H54 (cell line): ENCODE measurements at places on chromosomes 1 and 21.

DNA sequence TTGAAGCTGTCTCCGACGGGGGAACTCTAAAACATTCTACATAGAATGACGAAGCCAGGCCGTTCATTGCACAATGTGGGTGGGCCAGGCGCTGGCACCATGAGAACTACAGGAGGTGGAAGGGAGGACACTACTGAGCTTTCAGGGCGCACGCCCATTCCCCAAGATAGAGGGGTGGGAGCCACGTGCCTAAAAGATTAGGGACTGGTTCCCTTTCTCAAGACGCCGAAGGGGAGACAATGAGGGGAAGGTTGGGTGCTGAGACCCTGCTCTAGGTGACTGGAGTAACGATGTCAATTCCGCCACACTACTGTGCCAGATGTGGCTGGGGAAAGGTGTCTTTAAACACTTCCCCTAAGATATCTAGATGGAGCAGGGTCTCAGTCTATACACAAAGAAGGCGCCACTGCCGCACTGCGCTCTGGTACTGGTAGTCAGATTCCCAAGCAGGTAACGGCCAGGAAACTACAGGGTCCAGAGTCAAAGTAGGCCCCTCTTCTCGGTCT, 782 bp downstream of the CSDE1 start:
- no peak for DNase-seq

DNA sequence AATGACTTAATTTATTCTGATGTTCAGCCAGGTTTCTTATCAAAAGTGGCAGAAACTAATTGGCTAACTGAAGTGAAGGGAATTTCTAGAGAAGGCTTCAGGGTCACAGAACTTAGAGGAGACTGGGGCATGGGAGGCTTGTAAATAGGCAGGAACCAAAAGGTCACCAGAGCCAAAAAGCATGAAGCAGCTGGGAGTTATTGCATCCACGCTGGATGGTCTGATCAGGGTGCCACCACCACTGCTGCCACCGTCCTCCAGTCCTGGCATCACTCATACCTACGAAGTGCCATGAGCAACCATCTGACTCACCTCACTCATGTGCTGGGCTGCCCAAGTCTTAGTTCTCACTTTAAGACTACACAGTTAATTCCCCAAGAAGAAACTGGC, 82.5 kb upstream of the DPH5 start:
- DNase-seq: no peak

- no peak for DNase-seq
Observed at GRCh38 chr1:185672719-185673360, 61.4 kb upstream of the HMCN1 start.

DNA sequence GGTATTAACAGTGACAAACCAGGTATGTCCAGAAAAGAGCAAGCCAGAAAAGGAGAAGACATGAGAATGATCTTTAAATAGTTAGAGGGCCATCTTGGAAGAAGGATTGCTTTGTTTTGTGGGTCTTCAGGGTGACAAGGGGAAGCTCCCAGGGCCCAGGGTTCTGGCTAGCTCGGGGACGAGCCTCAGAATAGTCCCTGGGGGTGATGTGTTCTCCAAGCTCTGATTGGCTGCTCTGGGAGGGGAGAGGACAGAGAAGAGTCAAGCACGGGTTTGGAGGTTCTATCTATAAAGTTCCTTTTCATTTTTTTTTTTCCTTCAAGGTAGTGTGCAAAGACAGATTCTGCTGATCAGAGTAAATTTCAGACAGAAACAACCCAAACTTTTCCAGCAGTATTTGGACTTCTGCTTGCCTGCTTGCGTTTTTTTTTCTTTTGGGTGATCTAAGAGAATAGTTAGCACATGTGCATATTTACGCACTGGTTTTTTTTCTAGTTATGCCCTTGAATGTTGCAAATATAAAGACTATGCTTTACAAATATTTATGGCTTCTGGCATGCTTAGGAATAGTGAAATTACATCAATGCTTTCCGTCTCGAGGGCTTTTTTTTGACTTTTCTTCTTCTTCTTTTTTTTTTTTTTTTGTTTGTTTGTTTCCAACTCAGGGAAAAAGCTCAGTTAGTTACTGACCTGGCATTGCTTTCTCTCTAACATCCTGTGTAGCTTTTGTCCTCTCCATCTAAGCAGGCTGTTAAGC, 59.7 kb downstream of the ROR1 start:
- DNase-seq: no peak

DNA sequence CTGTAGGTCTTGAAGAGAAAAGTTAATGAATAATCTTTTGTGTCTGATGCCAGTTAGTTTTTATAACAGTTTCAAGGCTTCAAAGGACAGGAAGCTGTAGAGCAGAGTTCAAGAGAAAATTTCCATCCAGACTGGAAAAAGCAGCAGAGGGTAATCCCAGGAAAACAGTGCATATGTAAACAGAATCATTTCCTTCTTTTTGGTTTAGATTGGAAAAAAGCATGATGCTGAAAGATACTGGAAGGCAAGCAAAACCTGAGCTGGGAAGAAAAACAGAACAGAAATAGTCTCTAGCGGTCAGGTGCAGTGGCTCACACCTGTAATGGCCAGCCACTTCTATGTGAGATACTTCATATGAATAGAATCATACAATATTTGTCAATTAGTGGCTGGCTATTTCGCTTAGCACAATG, 71.9 kb downstream of the ZSWIM5 start:
- DNase-seq: no peak
